ENCODE measurements at places on chromosomes 1 and 21.
A peak's percentile ranks its signal among the peaks of the same experiment; 100 is the strongest.

DNA sequence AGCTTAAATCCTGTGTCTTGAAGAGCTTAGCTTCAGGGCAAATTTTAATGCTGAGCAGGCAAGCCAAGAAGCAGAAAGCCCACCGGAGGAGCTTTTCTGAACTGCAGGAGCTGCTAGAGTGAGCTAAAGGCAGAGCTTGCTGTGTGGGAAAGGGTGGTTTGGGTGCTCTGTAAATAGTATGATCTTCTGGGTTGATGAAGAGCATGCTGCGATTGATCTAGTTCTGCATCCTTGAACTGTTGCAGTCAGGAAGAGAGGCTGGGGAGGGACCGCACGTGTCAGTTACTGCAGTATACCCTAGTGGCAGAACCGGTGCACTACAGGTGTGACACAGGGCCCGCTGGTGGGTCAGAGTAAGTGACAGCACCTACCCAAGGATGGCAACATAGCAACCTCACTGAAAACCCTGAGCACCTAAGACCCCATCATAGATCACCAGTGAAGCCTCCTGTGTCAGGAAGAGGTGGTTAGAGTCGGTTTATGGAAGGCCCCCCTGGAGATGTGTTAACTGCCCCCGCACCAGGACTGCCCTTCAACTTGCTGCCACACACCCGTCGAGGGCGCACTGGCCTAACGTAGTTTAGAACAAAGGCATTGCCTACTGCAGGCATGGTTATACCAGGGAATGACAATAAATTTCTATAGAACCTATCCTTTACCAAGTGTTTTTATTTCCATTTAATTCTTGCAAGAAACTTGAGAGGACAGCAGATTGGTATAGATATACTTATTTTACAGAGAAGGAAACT lies 146.0 kb upstream of the KIAA0040 start:
- H3K27me3 ChIP-seq, result no peaks in the 10 kb centered on the region
- H3K4me3 ChIP-seq, result no peak overlapping the region
- DNase-seq, result peak; percentile 16

DNA sequence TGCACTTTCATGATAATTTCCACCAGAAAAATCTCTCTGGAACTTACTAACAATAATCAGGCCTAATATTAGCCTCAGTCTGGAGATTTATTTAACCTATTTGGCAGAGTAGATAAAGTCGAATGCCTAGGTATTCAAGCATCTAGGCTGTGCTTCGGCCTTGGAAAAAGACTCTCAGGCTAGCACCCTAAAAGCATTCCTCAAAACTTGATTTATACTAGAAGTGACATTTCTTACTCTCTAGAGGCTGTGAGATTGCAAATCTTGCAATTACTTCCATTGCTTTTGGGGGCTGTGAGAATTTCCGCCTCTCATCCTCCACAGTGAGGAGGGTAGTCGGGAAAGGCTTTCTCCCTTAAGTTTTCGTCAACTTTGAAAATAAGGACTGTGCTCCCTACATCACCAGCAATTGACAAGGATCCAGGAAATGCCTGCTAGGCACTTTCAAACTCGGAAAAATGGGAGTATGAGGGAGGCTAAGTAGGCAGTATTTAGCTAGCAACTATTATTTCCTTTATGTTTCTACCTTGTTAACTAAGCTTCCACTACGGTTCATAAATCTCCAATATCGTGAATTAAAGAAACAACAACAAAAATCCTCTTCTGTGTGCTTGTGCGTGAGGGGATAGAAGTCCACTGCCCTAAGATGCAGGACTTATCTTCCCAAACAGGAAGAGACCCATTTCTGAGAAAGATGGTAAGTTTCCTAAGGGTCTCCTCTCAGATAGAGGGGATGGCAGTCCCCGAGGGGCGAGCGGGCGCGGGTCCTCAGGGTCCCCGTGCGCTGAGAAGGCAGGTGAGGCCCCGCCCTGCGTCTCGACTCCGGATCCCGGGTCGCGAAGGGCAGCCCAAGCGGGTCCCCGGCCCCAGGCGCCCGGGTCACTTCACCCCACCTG lies 1.1 kb upstream of the LMO4 start:
- H3K36me3 ChIP-seq, result no peaks in the 10 kb centered on the region
- H3K4me3 ChIP-seq, result peak overlapping the region; percentile 87
- no peaks in the 10 kb centered on the region for H3K27me3 ChIP-seq
- H3K4me1 ChIP-seq, result peaks cover 9% of the 10 kb centered on the region
- H3K27ac ChIP-seq, result peak overlapping the region; percentile 67

DNA sequence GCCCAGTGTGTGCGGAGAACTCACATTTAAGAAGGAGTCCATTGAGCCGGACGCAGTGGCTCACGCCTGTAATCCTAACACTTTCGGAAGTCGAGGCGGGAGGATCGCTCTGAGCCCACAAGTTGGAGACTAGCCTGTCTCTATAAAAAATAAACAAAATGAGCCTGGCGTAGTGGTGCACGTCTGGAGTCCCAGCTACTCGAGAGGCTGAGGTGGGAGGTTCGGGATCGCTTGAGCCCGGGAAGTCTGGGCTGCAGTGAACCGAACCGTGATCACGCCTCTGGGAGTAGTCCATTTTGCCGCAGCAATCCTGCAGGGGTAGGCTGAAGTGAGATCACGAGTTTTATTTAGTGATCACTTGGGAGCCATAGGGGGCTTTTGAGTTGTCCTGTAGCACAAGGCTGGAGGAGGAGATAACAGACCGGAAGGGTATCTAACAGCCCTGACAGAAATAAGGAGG lies 497 bp upstream of the FUCA1 start:
- DNase-seq, result no peak
- peak overlapping the region; percentile 86 for H3K4me3 ChIP-seq
- peak overlapping the region; percentile 50 for H3K27ac ChIP-seq
- H3K36me3 ChIP-seq, result peaks cover 6% of the 10 kb centered on the region

- H3K4me3 ChIP-seq, result no peak overlapping the region
- no peak overlapping the region for H3K27ac ChIP-seq
- no peaks in the 10 kb centered on the region for H3K4me1 ChIP-seq
- no peaks in the 10 kb centered on the region for H3K27me3 ChIP-seq
- no peaks in the 10 kb centered on the region for H3K36me3 ChIP-seq
Measured at GRCh38 chr1:241470908-241471590, 48.5 kb downstream of the FH start.

GRCh38 chr21:39707316-39707715 lies 37.7 kb upstream of the IGSF5 start:
- H3K27ac ChIP-seq, result no peak overlapping the region
- H3K36me3 ChIP-seq, result no peaks in the 10 kb centered on the region
- no peaks in the 10 kb centered on the region for H3K27me3 ChIP-seq
- no peak overlapping the region for H3K4me3 ChIP-seq
- no peaks in the 10 kb centered on the region for H3K4me1 ChIP-seq

GRCh38 chr1:57142999-57143398 lies 177.2 kb upstream of the C8B start:
- no peaks in the 10 kb centered on the region for H3K4me1 ChIP-seq
- no peak overlapping the region for H3K4me3 ChIP-seq
- no peak overlapping the region for H3K27ac ChIP-seq
- no peaks in the 10 kb centered on the region for H3K27me3 ChIP-seq
- no peak for DNase-seq
- H3K36me3 ChIP-seq, result no peaks in the 10 kb centered on the region

GRCh38 chr1:1477206-1477605 lies 5.6 kb downstream of the ATAD3B start:
- H3K27ac ChIP-seq, result no peak overlapping the region
- no peak overlapping the region for H3K4me3 ChIP-seq

GRCh38 chr1:56507925-56508522 lies 71.3 kb downstream of the PLPP3 start:
- no peak for DNase-seq
- no peaks in the 10 kb centered on the region for H3K27me3 ChIP-seq
- no peaks in the 10 kb centered on the region for H3K4me1 ChIP-seq
- no peak overlapping the region for H3K27ac ChIP-seq

GRCh38 chr1:16168622-16169360 lies 12.9 kb upstream of the EPHA2 start:
- peaks cover 25% of the 10 kb centered on the region for H3K4me1 ChIP-seq
- DNase-seq, result no peak
- H3K27ac ChIP-seq, result no peak overlapping the region
- H3K27me3 ChIP-seq, result no peaks in the 10 kb centered on the region
- no peak overlapping the region for H3K4me3 ChIP-seq
- no peaks in the 10 kb centered on the region for H3K36me3 ChIP-seq

GRCh38 chr1:163191301-163191700 lies 11.4 kb downstream of the RGS5 start:
- H3K4me3 ChIP-seq, result no peak overlapping the region
- no peaks in the 10 kb centered on the region for H3K4me1 ChIP-seq
- H3K36me3 ChIP-seq, result no peaks in the 10 kb centered on the region
- no peak for DNase-seq

GRCh38 chr1:221169447-221169889 lies 290.2 kb downstream of the HLX start:
- no peaks in the 10 kb centered on the region for H3K27me3 ChIP-seq
- DNase-seq, result no peak
- H3K36me3 ChIP-seq, result no peaks in the 10 kb centered on the region
- no peaks in the 10 kb centered on the region for H3K4me1 ChIP-seq
- no peak overlapping the region for H3K27ac ChIP-seq

DNA sequence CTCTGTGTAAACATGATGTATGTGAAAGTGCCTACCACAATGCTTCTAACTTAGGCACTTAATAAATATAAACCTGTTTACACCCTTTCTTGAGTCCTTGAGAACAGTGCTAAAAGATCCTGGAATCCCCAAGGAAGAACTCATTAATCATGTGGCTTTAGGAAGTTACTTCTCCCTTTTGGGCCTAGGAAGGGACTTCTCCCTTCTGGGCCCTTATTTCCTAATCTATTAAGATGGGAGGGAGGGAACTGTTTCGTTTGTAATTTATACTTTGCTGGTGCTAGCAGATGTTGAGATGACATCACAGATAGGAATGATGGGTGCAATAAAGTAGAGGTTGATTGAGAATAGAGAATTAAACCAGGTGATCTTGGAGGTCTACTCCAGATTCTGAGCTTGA lies 1.2 kb downstream of the BTF3L4 start:
- peaks cover 17% of the 10 kb centered on the region for H3K4me1 ChIP-seq
- no peaks in the 10 kb centered on the region for H3K27me3 ChIP-seq
- H3K36me3 ChIP-seq, result peaks cover 13% of the 10 kb centered on the region
- peak overlapping the region; percentile 84 for H3K27ac ChIP-seq

DNA sequence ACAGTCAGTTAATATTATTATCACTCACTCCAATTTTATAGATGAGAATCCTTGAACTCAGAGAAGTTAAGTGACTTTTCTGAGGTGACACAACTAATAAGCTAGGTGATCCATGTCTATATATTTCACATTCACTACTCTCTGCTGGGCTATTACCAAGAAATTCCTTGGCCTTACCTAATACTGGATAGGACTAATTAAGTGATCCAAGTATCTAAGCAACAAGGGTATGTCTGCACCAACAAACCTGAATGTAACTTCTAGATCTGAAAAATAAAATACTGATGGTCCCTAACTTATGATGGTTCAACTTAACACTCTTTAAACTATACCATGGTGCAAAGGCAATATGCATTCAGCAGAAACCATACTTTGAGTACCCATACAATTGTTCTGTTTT lies 14.8 kb upstream of the CASQ2 start:
- peaks cover 5% of the 10 kb centered on the region for H3K27me3 ChIP-seq
- H3K27ac ChIP-seq, result no peak overlapping the region
- no peak for DNase-seq

DNA sequence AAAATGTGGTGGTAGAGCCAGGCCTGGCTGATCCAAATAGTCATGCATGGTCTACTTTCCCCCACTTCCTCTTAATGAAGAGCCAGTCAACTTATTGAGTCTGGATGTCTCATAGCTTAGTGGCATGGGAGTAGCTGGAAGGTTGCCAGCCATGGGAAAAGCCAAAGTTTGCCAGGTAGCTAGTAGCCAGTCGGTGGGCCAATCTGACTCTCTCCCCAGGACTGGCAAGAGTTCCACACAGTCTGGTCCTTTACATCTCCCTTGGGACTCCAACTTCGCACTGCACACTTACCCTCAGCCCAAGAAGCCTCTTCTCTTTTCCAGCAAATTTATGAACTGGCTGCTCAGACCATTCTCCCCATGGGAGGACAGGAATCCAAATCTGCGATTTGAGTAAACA lies 8.3 kb downstream of the WARS2 start:
- H3K27ac ChIP-seq, result no peak overlapping the region
- no peaks in the 10 kb centered on the region for H3K4me1 ChIP-seq
- H3K4me3 ChIP-seq, result no peak overlapping the region
- no peaks in the 10 kb centered on the region for H3K27me3 ChIP-seq
- H3K36me3 ChIP-seq, result no peaks in the 10 kb centered on the region

GRCh38 chr21:34890724-34891612 lies 158.1 kb downstream of the RUNX1 start:
- peaks cover 22% of the 10 kb centered on the region for H3K4me1 ChIP-seq
- no peak for DNase-seq
- H3K4me3 ChIP-seq, result peak overlapping the region; percentile 60
- no peaks in the 10 kb centered on the region for H3K36me3 ChIP-seq
- H3K27me3 ChIP-seq, result no peaks in the 10 kb centered on the region

DNA sequence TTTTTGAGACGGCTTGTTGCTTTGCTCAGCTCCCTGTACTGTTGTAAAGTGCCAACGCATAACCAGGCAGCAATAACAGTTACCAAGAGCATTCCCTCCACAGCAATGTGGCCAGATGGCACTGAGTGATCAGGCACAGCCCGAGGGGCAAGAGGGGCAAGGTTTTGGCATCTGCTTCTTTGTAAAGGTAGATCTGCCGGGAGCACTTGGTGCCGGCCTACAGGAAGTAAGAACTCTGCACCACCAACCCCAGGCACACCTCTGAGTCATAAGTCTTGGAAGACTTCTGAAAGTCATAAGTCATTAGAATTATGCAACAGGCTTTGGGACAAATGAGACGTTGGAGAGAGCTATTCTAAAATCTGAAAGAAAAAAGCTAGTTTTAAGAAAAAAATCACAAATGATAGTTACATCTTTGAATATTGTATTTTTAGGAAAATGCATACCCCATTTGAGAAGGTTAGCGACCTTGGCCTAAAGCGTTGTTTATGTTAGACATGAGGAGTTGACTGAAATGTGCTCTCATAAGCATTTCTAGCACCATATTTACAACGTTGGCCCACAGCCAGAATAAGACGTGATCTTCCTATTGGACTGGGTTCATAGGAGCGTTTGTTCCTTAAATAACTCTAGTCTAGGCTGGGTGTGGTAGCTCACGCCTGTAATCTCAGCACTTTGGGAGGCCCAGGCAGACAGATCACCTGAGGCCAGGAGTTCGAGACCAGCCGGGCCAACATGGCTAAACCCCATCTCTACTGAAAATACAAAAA lies 37.7 kb upstream of the MAP10 start:
- H3K36me3 ChIP-seq, result no peaks in the 10 kb centered on the region
- DNase-seq, result no peak
- H3K4me1 ChIP-seq, result no peaks in the 10 kb centered on the region
- H3K27me3 ChIP-seq, result no peaks in the 10 kb centered on the region
- H3K27ac ChIP-seq, result no peak overlapping the region

- H3K4me3 ChIP-seq, result no peak overlapping the region
- no peak for DNase-seq
- peaks cover 38% of the 10 kb centered on the region for H3K36me3 ChIP-seq
- H3K27me3 ChIP-seq, result no peaks in the 10 kb centered on the region
Measured at GRCh38 chr1:93353286-93353685, 7.6 kb downstream of the DR1 start.
